ENCODE measurements at places on chromosomes 16 and 17. TPM values are rescaled to one million over a fixed set of nuclear protein-coding genes. Genes with fewer than 3 reads are reported as not detected.

Gene KCNH6
- total RNA-seq, result not detected

GRCh38 chr17:36870720-36870999 is 66.6 kb upstream of the LHX1 start:
- no peak for DNase-seq

GRCh38 chr16:27330542-27330941 is 16.8 kb downstream of the IL4R start:
- DNase-seq, result peak; percentile 93

DNA sequence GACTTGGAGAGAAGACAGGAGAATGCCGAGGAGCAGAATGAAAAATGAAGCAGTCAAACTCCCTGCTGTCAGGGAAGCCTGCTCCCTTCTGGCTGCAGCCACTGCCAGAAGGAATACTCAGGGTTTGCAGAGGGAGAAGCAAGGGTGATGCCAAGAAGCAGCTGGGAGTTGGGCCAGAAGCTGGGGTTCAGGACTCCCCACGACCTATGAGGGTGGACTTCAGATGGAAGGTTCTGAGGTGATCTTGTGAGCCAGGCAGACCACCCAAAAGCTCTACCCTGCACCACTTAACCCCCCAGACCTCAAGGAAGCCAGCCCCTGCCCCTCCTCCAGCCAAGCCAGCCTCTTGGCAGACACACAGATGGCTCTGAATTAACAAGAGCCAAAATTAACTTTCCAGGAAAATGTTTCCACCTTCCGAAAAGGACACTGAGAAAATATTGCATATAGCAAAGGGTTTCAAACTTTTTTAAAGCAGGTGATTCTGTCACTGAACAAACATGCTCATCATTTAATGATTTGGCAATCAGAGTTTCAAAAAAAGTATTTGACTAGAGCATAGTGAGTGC is 126.0 kb upstream of the ERCC4 start:
- peak; percentile 49 for DNase-seq

GRCh38 chr17:3647769-3648555 is 11.4 kb downstream of the CTNS start:
- DNase-seq, result peak; percentile 24

DNA sequence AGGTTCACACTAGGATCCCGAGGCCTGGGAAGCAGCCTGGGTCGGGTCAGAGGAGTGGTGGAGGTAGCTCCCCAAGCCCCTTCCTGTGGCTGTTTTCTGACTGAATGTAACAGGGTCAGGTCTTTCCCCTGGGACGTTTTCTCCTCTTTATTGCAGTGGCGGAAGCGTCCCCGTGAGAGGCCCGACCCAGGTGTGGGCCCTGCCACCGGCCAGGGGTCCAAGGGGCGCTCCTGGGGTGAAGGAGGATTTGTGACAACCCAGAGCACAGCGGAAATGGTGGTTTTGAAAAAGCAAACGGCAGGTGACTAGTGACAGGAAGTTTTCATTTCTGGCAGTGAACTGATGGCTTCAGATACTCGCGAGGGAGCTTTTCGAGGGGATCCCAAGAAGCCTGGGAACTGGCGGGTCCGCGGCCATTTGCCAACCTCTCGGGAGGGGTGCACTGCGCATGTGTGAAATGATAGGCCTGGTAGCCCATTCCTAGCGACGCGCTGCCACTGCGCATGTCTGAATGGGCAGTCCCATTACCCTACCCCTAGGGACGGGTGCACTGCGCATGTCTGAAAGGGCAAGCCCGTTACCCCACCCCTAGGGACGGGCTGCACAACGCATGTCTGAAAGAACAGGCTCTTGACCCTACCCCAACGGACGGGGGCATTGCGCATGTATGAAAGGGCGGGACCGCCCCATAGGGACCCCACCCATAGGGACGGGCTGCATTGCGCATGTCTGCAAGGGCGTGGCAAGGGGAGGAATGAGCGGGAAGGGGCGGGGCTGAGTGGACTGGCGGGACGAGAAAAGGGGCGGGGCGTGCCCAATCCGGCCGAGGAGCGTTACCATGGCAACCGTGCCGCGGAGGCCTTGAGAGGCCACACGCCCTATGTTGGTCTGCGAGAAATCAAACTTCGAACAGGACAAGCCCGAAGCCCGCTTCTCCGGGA is 1747.9 kb downstream of the TP53TG3F start:
- DNase-seq, result no peak

- no peak for DNase-seq
Observed at GRCh38 chr17:51375771-51376170, 115.4 kb downstream of the UTP18 start.

GRCh38 chr16:86342161-86342834 is 168.0 kb upstream of the FOXF1 start:
- no peak for DNase-seq

- DNase-seq, result no peak
Observed at GRCh38 chr17:40243761-40244160, 24.7 kb downstream of the WIPF2 start.

- DNase-seq, result peak; percentile 88
Observed at GRCh38 chr16:81553080-81553813, 108.6 kb downstream of the CMIP start.

Gene CEP295NL
- 0.67 TPM for total RNA-seq

Gene ATP2A1
- 0.10 TPM for total RNA-seq

DNA sequence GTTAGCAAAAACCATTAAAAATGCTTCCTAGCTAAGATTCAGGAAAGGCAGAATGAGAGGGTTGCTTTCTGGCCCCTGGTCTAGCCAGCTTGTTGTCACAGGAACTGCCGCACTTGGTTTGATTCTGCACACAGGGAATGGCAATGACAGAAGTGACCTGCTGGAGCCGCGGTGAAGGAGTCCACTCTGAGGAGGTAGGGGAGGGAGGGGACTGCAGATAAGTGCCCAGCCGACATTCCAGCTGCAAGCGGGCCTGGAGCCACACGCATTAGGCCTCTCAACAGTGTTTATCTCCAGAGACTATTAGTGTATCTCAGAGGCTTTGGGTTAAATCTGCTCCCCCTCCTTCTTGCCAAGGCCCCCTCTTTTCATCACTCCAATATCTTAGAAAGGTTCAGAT is 38.6 kb downstream of the CDRT15 start:
- no peak for DNase-seq

DNA sequence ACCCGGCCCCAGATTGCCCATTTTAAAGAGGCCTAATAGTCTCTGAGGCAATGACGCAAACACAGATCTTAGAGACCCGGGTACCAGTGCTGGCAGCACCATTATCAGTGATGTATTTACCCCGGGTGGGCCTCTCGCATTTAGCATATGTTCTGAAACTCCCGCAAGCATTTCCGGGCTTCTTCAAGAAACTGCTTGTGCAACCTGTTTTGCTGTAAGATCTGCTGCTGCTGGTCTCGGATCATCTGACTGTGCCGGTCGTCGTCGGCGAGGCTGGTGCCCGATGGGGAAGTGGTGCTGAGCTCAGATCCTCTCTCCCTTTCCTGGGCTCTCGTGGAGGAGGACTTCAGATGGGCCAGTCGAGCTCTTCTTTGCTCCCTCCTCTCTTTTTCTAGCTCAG is 12.5 kb downstream of the CEP295NL start:
- DNase-seq, result no peak

DNA sequence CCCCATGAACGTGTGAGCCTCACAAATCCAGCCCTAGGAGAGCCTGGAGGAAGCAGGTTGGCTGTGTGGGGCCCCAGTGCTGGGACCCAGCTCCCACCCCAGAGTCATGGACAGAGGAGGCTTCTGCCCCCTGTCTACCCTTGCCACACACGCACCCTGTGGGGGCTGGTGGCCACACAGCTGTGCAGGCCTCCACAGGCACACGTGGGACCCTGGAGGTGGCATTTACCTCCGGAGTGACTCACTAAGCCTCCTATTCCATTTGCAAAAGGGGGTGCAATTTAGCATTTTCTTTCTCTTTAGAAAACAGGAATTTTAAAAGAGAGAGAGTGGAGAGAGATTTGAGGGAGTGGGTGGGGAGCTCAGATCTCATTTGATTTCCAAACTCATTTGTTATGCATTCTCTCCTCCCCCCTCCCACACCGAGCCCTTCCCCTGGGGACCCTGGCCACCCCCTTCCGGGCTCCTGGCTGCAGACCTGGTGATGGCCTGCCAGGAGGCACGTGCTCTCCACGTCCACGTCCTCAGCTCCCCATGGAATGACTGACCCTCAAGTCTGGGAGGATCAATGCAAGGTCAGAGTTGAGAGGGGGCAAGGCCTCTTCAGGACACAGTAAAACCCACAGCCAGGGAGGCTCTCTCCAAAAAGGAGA is 6.8 kb downstream of the PITPNM3 start:
- DNase-seq, result no peak

Gene ITGB3
- total RNA-seq, result 12.1 TPM

Gene IRX3
- total RNA-seq, result 28.8 TPM

- DNase-seq, result peak; percentile 1
Observed at GRCh38 chr16:82855471-82855870, 228.7 kb downstream of the CDH13 start.

DNA sequence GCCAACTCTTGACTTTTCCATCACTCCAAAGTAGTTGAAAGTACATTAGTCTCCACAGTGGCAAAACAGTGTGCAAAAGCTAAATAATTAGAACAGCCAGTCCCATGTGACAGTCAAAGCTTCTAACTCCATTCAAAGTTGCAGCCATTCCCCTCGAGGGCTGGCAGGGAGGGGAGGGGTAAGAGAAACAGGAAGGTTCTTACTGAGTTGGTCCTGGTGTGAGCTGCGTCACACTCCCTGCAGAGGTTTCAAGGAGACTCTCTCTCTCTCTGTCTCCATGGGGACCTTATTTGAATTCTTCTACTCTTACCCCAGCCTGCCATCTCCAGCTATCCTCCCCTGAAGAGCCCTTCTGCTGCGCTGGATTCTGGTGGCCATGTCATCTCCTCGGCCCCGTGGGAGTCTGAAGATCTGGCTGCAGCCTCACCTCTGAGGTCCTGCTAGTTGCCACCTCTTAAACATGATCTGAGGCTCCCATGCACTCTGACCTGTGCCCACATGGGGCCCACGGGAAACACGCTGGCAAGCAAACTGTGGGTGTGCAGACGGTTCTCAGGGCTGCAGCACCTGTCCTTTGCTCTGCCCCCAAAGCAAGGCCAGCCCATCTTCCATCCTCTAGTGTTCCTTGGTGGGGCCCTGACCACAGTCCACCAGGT is 23.3 kb upstream of the STH start:
- no peak for DNase-seq

- no peak for DNase-seq
Observed at GRCh38 chr17:21360048-21360447, 16.1 kb upstream of the KCNJ12 start.

DNA sequence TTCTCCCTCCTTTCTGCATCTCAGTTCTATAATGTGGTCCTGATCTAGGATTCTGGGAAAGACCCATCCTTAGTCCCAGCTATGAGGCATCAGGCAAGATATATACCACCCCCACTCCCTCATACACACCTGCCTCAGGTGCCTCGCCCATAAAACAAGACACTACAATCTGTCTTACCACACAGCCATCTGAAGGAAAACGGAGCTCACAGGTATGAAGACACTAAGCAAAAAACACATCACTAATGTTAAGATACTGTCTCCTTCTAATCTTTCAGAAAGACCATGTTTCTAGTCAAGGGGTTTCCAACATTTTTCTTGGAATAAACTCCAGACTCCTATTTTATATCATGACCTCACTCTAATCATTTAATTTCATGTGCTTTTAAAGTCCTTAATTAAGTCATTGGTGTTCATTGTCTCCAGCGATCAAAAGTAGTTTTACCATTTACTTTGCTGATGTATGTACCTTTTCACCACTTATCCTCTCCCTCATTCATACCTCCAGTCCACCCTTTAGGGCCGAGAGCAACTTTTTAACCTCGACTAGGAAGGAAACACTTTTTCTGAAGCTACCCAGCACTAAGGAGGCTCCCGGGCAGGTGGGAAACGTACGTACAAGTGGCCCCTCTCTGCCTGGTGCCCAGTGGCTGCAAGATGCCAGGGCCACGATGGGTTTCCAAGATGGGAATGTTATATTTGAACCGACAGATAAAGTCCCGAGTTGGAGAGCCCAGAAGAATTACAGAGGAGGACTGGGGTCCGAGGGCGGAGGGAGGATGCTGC is 979 bp downstream of the MAP3K14 start:
- no peak for DNase-seq

Gene APOBR
- total RNA-seq, result not detected

GRCh38 chr16:61791464-61791863 is 244.8 kb downstream of the CDH8 start:
- no peak for DNase-seq

GRCh38 chr17:78979780-78980623 is at the start of gene LGALS3BP:
TSS of gene LGALS3BP (minus strand) at chr17:78979923. CDS start at chr17:78977191, 2,732 bp downstream.
- peak; percentile 94 for DNase-seq

DNA sequence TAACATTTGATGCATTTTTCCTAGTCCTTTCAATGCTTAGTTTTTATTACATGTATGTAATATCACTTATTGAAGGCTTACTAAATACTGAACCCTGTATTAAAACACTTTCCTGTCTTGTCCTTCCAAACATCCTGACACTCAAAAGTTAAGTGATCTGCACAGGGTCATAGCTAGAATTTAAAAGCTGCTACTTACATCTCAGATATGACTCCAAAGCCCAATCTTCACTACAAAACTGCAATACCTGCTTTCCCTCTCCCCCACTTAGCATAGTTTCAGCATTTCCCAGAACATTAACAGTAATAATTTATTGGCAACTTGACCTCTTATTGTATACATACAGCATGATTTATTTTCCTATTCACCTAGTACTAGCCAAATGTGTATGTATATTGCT is 4.3 kb upstream of the TRIM37 start:
- DNase-seq, result no peak

- no peak for DNase-seq
Observed at GRCh38 chr16:3508736-3509135, 7.9 kb downstream of the CLUAP1 start.

Gene TBC1D3D
- not detected for total RNA-seq

- no peak for DNase-seq
Observed at GRCh38 chr17:43901861-43902589, 5.3 kb downstream of the MPP2 start.

DNA sequence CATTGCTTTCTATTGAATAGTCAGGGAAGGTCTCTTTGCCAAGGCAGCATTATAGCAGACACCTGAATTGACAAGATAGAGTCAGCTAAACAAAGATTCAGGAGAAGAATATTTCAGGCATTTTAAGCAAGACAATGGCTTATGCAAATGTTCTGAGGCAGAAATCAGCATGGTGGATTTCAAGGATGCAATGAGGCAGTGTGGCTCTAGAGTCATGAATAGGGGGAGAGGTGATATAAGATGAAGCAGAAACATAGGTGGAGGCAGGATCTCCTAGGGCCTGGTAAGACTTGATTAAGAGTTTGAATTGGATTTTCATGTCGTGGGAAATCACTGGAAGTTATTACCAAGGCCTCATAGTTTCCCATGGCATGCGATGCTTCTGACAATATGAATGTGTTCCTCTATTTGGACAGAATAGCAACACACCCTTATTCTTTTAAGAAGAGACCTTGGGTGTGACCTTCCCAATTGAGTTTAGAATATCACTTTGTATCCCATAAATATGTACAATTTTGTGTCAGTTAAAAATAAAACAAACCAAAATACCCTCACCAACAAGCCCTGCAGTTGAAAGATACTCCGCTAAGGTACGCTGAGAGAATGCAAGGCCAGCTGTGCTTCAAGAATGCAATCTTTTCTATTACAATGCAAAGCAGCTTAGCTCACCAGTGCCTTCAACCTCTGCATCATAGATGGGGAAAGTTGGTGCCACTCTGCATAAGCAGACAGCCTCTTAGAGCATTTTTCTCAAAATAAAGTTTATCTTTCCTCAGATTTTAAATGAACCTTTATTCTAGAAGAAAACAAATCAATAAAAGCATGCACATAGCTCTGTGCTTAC is 139.6 kb upstream of the SALL1 start:
- DNase-seq, result no peak

GRCh38 chr16:5735444-5735843 is 637.8 kb upstream of the EEF2KMT start:
- DNase-seq, result no peak

GRCh38 chr17:55654821-55655220 is 67.8 kb downstream of the TMEM100 start:
- no peak for DNase-seq
